ENCODE measurements at places on chromosomes 7 and 10. TPM values are rescaled to one million over a fixed set of nuclear protein-coding genes. Genes with fewer than 3 reads are reported as not detected.

GRCh38 chr7:25893436-25893835 lies 258.6 kb upstream of the NFE2L3 start:
- DNase-seq = no peak

DNA sequence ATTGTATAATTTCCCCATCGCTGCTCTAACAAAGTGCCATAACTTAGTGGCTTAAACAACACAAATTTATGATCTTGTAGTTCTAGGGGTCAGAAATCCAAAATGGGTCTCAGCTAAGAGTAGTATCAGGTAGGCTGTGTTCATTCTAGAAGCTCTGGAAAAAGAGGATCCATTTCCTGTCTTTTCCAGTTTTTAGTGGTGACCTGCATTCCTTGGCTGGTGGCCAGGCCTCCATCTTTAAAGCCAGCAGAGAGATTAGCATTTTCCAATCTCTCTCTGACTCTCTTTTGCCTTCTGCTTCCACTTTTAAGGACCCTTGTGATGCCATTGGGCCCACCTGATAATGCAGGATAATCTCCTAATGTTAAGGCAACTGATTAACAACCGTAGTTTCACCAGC lies 41.0 kb upstream of the C10orf120 start:
- no peak for DNase-seq

- no peak for DNase-seq
These were observed 60.3 kb upstream of the ZC3HAV1 start for GRCh38 chr7:139169816-139170215.

GRCh38 chr7:97971120-97971989 lies 18.6 kb downstream of the OCM2 start:
- no peak for DNase-seq

GRCh38 chr10:96313344-96313743 lies 9.1 kb downstream of the DNTT start:
- no peak for DNase-seq

DNA sequence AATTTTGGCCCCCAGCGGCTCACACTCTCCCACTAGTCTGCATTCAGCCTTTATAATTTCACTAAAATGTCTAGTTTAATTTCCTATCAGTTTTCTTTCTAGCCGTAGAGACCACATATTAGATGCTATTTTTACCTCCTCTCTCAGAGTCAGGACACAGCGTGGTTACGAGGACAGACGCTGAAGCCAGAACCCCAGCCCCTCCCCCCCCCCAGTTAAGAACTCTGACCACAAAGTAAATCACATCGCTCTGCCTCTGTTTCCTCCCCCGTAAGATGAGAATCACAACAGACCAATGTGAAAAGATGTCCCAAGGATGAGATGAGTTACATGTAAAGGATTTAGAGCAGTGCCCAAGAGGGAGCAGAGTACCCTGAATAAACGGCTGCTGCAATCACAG lies 11.1 kb upstream of the TARP start:
- DNase-seq = no peak

DNA sequence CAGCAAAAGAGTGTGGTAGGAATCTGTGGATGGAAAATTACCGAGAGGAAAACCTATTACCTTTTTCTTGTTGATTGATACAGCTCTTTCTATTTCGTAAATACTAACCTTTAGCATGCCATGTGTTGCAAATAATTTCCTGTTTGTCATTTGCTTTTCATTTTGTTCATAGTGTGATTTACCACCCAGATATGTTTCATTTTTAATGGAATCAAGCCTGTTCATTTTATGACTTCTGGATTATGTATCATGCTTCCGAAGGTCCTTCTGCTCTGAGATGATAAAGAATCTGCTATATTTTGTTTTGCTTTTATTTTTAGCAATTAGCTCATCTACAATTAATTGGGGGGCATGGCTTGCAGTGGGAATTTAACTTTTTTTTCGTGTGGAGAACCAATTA lies 46.5 kb downstream of the INPP5F start:
- DNase-seq = no peak

GRCh38 chr10:82472406-82473335 lies 597.7 kb downstream of the NRG3 start:
- DNase-seq = no peak

GRCh38 chr7:157906583-157906982 lies 569.8 kb downstream of the DNAJB6 start:
- no peak for DNase-seq

DNA sequence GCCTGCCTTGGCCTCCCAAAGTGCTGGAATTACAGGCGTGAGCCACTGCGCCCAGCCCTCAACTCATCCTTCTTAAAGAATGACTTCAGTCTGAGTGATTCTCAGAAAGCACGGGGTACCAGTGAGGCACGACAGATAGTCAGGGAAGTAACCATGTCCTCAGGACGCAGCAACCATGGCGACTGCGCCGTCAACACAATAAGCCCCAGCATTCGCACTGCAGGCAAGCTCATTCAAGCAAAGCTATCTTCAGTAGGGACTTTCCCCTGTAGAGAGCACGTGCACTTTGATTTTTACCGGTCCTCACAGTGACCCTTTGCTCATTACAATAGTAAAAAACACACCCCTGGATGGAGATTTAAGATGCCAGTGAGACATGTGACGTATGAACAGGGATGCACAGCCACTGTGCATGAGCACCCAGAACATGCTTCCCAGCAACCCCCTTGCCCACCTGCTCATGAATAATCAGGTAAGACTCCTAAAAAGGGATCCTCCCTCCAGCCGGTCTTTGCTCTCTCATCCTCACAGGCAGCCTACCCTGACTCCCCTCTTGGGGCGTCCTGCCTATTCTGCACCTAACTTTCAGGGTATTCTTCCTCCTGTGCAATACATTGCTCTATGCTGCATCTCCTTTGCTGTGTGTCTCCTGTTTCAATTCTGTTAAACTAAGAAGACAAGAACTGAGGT lies 9.1 kb downstream of the WDR86 start:
- DNase-seq = no peak

DNA sequence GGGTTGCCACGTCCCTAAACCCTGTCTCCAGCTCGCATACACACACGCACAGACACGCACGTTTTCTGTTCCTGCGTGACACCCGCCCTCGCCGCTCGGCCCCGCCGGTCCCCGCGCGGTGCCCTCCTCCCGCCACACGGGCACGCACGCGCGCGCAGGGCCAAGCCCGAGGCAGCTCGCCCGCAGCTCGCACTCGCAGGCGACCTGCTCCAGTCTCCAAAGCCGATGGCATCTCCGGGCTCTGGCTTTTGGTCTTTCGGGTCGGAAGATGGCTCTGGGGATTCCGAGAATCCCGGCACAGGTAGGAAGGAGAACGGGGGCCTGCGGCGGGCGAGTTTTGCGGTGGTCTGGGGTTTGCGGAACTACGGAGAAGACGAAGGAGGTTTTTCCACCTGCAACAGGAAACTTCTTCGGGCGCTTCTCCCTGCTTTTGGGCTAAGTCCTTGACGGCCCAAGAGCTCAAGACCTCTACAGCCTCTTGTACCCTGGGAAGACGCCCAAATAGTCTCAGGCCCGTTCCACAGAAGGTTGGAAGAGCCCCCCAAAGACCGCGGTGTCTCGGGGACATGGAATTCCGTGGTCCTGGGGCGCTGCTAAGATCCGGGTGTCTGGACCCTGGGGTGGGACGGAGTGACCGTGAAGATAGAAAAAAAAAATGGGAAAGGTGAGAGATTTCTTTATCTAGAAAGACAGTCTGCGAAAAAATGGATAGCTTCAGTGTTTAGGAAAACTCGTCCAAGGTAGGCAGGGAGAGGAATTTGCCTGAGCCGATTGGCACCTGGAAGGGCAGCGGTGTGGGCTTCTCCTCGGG lies at the start of gene GAD2:
TSS of gene GAD2 (plus strand) at position 190 of the 811 bp plus-strand sequence. CDS start at position 226, 36 bp downstream.
- no peak for DNase-seq

GRCh38 chr10:91880310-91880709 lies 29.0 kb downstream of the FGFBP3 start:
- no peak for DNase-seq

DNA sequence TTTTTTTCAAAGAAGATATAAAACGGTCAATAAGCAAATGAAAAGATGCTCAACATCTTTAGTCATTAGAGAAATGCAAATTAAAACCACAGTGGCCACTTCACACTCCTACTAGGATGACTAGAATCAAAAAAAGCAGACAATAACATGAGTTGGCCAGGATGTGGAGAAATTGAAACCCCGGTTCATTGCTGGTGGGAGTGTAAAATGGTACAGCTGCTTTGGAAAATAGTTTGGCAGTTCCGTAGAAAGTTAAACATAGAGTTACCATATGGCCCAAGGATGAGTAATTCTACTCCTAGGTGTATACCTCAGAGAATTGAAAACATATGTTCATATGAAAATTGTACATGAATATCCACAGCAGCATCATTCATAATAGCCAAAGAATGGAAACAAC lies 573.3 kb downstream of the GALNT17 start:
- no peak for DNase-seq

DNA sequence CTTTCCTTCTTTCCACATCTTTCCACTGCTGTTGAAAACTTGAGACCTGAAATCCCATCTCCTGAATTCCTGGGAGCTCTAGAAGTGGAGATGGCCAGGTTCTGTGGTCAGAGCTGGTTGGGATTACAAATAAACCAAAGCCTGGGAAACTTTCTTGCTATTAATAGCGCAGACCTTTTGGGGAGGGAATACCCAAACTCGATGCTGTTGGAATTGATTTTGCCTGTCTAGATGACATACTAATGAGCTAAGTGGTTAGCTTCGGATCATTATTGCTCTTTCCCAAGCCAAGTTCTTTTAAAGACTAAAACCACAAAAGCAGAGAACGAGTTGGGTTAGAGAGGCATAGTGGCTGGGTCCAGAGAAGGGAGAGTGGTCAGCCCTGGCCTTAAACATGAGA lies 76.6 kb downstream of the TCF7L2 start:
- no peak for DNase-seq

DNA sequence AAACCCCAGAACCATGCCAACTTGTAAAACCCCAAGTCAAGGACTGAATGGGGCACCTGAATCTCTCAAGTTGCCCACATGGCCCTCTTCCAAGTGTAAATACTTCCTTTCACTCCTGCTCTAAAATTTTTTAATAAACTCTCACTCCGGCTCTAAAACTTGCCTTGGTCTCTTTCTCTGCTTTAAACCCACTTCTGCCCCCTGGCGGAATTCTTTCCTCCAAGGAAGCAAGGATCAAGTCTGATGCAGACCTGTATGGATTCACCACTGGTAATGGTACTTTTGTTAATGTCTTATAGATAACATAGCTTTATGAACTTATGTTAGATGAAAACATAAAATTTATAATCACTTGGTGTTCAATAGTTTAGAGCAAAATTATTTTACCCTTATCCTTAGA lies 33.8 kb downstream of the SLC16A9 start:
- no peak for DNase-seq

- DNase-seq = no peak
These were observed 52.3 kb downstream of the CCDC71L start for GRCh38 chr7:106608661-106609060.

DNA sequence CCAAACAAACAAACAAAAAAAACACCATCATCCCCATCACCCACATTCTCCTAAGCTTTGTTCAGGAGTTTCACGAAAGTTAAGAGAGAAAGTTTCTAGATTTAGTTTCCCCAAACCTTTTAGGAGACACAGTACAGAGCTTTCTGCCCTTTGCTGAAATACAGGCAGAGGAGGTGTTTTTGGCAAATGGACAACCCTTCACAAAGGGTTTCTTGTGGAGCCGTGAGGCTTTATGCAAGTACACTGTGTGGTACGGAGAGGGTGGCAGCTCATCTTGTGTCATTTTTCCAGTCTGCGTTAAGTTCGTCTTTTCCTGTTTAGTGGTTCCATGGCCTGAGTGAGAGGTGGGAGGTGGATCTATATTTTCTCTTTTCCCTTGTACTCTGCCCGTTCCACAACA lies 215.5 kb upstream of the PRKCQ start:
- no peak for DNase-seq

DNA sequence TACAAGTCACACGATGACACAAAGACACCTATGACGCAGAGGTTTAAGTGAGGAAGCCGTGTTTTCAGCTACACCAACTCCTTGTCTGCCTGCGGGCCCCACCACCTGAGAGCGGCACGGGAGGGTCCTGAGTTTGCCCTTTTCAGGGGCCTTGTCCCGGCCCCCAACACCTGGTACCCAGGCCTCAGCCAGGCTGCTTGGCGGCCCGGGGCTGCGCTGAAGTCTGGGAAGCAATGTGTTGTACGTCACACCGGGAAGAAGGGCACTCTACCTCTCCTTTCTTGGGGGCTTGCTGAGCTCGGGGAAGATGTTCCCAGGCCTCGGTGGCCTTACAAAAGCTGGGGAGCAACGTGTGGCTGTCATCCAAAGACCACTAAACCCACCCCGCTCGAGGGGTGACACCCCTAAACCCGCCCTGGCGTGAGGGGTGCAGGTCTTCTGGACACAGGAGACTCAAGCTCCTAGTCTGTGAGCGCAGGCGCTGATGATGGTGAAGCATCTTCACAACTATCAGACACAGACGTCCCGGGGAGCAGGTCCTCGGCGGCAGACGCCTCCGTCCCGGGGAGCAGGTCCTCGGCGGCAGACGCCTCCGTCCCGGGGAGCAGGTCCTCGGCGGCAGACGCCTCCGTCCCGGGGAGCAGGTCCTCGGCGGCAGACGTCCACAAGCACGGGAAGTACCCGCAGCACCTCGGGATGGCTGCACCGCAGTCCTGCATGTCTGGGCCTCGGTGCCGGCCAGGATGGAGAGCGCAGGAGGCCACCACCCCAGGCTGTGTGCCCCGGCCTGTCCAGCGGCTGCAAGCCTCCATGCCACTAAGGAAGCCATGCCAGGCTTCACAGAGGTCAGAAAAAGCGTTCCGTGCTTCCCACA lies 15.4 kb downstream of the CFAP46 start:
- peak; percentile 60 for DNase-seq

GRCh38 chr7:88928276-88928675 lies 132.7 kb upstream of the TEX47 start:
- no peak for DNase-seq

Gene GFRA1
- 7.3 TPM for total RNA-seq

Gene MYO1G
- total RNA-seq = 1.9 TPM

Gene ANKRD1
- total RNA-seq = 2,249 TPM

Gene TAS2R60
- total RNA-seq = not detected

Gene FBXL13
- 0.24 TPM for total RNA-seq

Gene SPDYE2B
- not detected for total RNA-seq

Data from Right ventricle myocardium inferior (tissue), 1 donor.